Naive thymus-derived CD4-positive, alpha-beta T cell (primary cell): ENCODE measurements at places on chromosomes 2 and 18. TPM values are rescaled to one million over a fixed set of nuclear protein-coding genes. Genes with fewer than 3 reads are reported as not detected.

DNA sequence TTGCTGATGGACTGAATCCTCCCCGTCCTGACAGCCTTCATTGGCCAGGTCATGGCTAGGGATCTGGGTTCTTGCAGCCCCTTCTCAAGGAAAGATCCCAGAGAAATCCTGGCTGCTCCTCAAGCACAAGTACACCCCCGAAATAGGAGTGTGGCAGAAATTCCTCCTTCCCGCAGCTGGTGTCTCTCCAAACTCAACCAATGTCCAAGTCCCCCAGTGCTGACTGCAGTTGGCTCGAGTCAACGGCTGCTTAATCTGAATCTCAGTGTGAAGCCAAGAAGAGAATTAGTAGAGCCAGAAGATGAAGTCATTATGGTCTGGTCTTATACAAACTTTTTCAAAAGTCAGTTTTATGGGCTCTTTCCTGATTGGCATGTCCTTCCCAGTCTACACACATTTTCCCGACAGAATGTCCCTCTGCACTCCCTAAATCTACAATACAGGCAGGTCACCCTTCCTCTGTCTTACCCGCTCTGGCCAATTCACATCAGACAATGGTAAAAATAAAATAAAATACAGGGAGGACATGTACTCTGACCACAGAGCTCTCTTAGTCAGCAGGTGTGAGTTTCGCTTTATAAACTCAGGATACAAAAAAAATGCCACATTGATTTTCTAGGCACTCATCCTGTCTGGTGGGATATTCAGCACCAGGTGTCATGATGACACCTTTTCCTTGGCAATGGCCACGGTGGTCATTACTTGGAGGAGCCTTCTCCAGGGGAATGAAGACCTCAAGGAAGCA, 76.9 kb upstream of the PAPOLG start:
- no peak overlapping the region for H3K27ac ChIP-seq
- H3K4me3 ChIP-seq = no peak overlapping the region
- DNase-seq = no peak
- no peaks in the 10 kb centered on the region for H3K27me3 ChIP-seq

DNA sequence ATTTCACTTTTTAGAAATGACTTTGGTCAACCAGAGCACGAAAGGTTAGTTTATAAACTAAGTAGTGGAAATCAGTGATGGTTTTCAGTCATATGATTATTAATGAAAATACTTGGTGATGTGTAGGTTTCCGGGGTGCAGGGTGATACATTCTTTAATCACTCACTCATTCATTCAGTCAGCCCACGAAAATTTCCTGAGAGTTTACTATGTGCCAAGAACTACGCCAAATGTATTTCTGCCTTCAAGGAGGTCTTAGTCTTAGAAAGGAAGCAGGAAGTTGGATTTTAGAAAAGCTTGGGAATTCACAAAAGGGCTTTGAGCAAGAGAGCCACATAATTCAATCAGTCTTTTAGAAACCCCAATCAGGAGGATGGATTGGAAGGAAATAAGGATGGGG, 543.6 kb downstream of the PLCL1 start:
- no peaks in the 10 kb centered on the region for H3K4me1 ChIP-seq
- H3K36me3 ChIP-seq = no peaks in the 10 kb centered on the region
- DNase-seq = no peak
- no peak overlapping the region for H3K27ac ChIP-seq
- H3K27me3 ChIP-seq = no peaks in the 10 kb centered on the region

DNA sequence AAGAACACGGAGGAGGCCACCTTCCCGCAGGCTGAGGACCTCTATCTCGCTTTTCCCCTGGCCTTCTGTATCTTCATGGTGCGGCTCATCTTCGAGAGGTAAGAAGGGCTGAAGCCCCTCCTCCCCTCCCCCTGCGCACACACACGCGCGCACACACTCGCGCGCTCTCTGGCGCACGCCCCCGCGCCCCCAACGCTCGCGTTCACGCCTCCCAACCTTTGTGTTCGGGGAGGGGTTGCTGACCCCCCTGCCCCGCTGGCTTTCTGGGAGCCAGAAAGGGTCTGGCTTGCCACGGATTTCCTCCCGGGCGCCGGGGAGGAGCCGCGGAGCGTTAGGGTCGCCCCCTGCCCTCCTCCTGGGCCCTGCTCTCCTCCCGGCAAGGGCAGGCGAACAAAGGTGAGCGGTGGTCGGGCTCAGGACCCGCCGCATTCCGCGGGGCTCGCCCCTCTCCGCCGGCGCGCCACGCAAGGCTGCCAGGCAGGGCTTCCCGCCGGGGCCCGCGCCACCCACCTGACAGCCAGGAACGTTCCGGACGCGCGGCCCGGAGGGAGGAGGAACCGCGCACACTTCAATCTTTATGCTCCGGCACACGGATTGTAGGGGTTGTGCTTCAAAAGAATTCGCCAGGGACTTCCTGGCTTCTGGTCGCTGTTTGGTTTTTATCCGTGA, 583 bp downstream of the CERS6 start:
- H3K4me1 ChIP-seq = no peaks in the 10 kb centered on the region
- DNase-seq = peak; percentile 49
- peak overlapping the region; percentile 63 for H3K27ac ChIP-seq

DNA sequence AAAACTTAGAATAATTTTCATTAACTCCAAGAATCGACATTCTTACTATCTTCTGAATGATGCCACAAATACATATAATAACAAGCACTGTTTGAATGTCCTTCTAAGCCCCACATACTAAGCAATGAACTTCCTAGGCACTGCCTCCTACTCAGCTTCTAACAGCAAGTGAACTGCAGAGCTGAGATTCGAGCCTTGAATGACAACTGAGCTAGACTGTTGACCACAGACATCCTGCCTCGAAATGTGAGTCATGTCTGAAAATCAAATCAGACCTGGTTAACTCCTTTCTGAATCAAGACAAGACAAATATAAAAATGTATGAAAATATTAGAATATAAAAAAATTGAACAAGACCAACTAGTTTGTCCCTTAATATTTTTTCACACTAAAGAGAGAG, 108.1 kb downstream of the MYT1L start:
- H3K36me3 ChIP-seq = no peaks in the 10 kb centered on the region
- H3K4me1 ChIP-seq = no peaks in the 10 kb centered on the region
- no peak overlapping the region for H3K27ac ChIP-seq
- no peak for DNase-seq

The PAX8 gene
- 1.5 TPM for total RNA-seq

The ADNP2 gene
- 23.2 and 25.3 TPM in 2 replicates for total RNA-seq

DNA sequence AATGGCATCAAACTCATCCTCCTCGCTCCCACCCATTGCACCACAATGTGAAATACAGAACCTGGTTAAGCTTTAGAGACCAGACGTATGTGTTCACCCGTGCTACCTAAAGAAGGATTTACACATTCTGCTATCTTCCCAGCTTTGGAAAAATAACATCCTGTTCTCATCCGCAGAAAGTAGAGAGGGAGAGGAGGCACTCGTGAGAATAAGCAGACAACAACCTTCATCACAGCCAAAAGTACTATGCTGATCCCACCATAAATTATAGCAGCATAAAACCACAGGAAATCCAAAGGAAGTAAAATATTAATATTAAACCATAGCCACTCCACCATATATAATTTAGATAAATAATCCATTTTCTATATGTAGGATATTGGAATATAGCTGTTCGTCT, 111.7 kb upstream of the NRP2 start:
- H3K4me3 ChIP-seq = no peak overlapping the region
- H3K27ac ChIP-seq = no peak overlapping the region
- H3K4me1 ChIP-seq = no peaks in the 10 kb centered on the region
- H3K27me3 ChIP-seq = no peaks in the 10 kb centered on the region
- no peak for DNase-seq
- H3K36me3 ChIP-seq = no peaks in the 10 kb centered on the region

The TBR1 gene
- not detected for total RNA-seq

DNA sequence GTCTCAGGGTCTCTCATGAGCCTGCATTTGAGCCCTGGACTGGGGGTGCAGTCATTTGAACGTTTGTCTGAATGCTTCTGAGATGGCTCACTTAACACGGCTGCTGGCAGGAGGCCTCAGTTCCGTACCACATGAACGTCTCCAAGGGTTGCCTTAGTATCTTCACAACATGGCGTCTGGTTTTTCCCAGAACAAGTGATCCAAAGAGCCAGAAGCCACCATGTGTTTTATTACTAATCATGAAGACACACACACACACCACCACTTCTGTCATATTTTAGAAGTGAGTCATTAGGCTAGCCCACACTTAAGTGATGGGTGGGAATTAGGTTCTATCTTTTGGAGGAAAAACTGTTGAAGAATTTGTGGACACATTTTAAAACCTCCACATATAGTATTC, 15.0 kb upstream of the MYO1B start:
- H3K27me3 ChIP-seq = no peaks in the 10 kb centered on the region
- H3K4me1 ChIP-seq = no peaks in the 10 kb centered on the region
- no peak overlapping the region for H3K27ac ChIP-seq
- H3K4me3 ChIP-seq = no peak overlapping the region
- H3K36me3 ChIP-seq = no peaks in the 10 kb centered on the region
- no peak for DNase-seq

DNA sequence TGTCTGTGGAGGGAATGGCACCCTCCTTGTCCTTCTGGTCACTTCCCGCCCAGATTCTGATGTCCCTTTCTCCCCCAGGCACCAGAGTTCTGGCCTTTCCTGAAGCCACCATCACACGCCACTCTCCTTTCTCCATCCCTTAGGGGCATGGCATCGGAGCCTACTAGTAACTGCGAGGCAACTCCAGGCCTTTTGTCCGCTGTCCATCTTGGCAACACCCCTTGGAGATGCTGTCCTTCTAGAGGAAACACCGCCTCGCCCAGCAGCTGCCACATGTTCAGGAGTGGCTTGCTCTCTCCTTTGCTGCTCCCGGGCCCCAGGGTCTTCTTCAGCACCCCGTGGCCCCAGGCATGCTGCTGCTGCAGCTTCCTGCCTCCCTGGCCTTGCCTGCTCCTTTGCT, 267.0 kb downstream of the SRBD1 start:
- H3K4me3 ChIP-seq = no peak overlapping the region
- no peaks in the 10 kb centered on the region for H3K4me1 ChIP-seq
- no peaks in the 10 kb centered on the region for H3K27me3 ChIP-seq
- no peaks in the 10 kb centered on the region for H3K36me3 ChIP-seq
- DNase-seq = no peak

DNA sequence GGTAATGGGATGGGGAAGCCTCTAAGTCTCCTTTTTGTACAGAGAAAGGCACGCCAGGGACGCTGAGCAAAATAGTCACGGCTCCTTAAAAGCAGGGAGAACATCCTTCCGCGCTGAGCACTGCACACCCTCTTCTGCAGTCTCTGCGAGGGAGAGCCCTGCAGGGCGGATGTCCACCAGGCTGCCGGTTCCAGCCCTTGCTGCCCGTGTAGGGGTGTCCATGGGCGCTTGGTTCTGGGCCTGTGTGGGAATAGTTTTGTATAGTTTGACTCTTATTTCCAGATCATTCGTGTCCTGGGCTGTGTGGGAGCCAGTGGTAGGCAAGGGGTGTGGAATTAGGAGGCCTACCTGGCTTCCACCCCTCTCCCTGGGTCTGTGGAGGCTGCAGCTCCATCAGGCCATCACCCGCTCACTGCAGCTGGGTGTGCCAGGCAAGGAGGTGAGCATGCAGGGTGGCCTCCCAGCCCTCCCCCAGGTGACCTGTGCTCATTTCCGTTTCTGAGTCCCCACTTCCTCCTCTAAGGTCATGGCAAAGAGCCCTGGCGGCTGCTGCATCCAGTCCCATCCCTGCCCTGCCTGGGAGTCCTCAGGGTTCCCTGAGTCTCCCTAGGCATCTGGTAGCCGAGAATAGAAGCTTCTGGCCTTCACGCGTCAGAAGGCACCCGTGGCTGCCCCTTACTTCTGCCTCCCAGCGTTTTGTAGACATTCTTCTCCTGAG, 202.6 kb downstream of the LDLRAD4 start:
- no peaks in the 10 kb centered on the region for H3K4me1 ChIP-seq
- H3K27me3 ChIP-seq = no peaks in the 10 kb centered on the region
- H3K4me3 ChIP-seq = no peak overlapping the region
- no peaks in the 10 kb centered on the region for H3K36me3 ChIP-seq

DNA sequence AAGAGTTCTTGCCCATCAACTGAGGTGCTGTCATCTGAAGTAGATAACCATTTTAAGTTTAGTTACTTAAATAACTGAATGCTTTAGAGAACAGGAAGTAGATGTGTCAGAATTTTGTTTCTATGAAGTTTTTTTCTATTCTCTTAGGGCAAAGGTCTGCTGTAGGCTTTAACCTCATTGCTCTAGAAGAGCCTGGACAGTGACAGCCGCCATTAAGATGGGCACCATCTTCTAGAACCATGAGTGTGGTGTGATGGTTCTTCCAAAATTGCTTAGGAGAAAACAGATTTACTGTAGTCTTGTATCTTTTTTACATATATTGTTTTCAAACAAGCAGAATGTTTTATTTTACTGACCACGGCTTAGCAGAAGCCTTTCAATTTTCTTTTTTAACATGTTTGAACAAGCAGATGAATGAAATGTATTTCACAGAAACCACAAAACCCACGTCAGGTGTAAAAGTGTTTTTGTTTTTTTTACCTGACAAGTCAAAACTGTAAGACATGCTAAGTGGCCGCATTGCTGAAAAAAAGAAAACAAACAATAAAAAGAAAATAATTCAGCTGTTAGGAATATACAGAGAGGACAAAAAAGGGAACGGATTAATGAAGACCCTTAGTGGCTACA, 77.9 kb downstream of the PRELID3A start:
- H3K4me3 ChIP-seq = no peak overlapping the region
- no peaks in the 10 kb centered on the region for H3K4me1 ChIP-seq
- H3K36me3 ChIP-seq = no peaks in the 10 kb centered on the region
- H3K27ac ChIP-seq = no peak overlapping the region

DNA sequence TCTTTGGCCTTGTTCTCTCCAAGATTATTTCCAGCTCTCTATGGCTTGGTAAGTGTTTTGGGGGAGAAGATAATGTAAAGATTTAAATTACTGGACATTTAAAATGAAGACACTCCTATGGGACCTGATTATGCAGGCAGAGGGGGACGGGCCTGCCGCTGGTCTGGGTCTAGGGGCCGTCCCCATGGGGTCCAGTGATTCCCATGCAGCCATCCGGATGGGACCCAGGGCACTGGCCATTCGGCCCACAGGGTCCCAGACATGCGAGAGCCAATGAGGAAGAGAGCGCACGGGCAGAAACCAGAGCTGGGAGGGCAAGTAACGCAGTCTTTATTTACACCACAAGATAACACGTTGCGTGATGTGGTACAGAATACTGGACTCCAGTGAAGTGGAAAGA, 200.0 kb downstream of the TWIST2 start:
- H3K36me3 ChIP-seq = no peaks in the 10 kb centered on the region
- DNase-seq = no peak
- no peak overlapping the region for H3K27ac ChIP-seq
- no peaks in the 10 kb centered on the region for H3K4me1 ChIP-seq

- no peak for DNase-seq
- H3K36me3 ChIP-seq = no peaks in the 10 kb centered on the region
- H3K4me3 ChIP-seq = no peak overlapping the region
- no peak overlapping the region for H3K27ac ChIP-seq
- no peaks in the 10 kb centered on the region for H3K27me3 ChIP-seq
Observed at GRCh38 chr2:96092573-96092877, 23.8 kb downstream of the ADRA2B start.

GRCh38 chr2:208192611-208193236, 2.9 kb upstream of the C2orf80 start:
- no peak overlapping the region for H3K4me3 ChIP-seq
- no peak overlapping the region for H3K27ac ChIP-seq
- no peak for DNase-seq
- no peaks in the 10 kb centered on the region for H3K4me1 ChIP-seq
- no peaks in the 10 kb centered on the region for H3K36me3 ChIP-seq
- no peaks in the 10 kb centered on the region for H3K27me3 ChIP-seq

The CDH2 gene
- 0.15 and 0.56 TPM in 2 replicates for total RNA-seq
